Activated CD8-positive, alpha-beta memory T cell treated with anti-CD3 and anti-CD28 coated beads for 4 hours (primary cell): ENCODE measurements at places on chromosomes 7 and 10.

GRCh38 chr7:116232920-116233319, 22.6 kb downstream of the TES start:
- no peak for DNase-seq

GRCh38 chr10:113412161-113412560, 140.7 kb upstream of the HABP2 start:
- no peak for DNase-seq

DNA sequence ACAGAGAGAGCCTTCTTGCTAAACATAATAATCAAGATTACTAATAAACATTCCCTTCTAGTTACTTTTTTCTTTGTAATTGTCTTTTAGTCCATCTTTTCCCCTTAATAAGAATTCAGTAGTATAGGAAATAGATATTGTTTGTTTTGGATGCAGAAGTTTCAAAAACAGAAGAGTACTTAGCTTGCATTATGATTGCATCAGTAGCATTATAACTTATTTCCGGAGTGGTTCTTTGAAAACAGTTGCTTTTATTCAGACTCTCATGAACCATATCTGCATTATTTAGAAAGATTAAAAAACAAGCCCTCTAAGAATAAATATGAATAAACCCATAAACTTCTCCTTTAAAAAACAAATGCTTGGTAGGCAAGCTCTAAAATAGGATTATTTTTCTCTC, 34.0 kb upstream of the DKK1 start:
- no peak for DNase-seq

DNA sequence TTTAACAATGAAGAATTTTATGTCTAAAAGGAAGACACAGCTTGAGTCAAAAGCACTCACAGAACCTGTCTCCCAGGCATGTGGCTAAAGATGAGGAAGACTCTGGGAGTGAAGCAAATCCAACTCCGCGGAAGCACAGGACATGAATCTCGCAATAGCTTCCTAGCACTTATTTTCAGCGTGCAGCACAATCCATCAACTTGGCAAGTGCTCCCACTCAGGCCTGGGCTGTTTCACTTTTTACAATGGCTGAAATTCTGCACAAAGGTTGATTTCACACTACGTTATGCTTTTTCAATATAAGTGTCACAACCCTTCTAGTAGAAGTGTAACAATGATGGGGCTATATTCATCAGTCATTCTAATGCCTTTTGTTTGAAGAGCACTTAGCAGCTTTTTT, 180.2 kb downstream of the XPNPEP1 start:
- no peak for DNase-seq

GRCh38 chr7:25853314-25853713, 298.7 kb upstream of the NFE2L3 start:
- no peak for DNase-seq

- no peak for DNase-seq
Observed at GRCh38 chr10:35639021-35639727, 2.9 kb downstream of the FZD8 start.

DNA sequence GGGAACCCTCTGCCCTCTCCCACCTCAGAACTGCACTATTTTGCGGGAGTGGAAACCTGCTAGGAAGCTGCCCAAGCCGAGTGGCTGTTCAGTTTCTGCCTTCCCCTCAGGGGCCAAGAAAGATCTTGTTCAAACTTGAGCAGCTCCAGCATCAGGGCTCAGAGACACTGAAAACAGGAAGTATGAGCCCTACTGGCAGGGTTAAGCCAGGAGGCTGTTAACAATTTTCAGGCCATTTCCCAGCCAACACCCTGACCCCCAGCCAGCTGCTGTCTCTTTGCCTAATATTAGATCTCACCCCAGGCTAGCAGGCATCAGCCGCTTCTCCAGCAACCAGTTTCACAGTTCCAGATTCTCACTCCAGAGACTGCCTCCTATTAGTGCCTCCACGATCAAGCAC, 9.2 kb downstream of the PLAU start:
- DNase-seq = no peak

GRCh38 chr10:20922033-20922432, 24.9 kb upstream of the NEBL start:
- DNase-seq = no peak

DNA sequence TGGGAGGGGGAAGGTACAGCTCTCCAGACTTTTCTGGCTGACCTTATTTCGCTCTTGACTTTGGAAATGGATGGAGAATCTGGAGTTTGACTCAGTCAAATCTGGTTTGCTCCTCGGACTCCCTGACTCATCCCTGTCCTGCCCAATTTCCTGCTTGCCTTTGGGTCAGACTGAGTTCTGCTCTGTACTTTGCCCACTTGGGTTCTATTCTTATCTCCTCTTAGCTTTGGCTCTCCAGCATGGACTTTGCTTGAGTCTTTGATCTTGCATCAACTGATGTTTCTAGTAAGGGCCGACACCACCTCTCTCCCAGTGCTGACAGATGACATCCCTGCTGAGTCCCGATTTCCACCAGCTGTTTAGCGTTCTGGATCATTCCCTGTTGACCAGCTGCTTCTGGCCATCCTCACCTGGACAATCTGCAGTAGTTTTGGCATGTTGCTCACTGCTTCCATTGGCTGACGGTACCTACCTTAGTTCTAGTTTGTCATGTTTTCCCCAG, 335.3 kb downstream of the SUGCT start:
- no peak for DNase-seq

- DNase-seq = no peak
Observed at GRCh38 chr7:108143658-108144420, 13.7 kb upstream of the LAMB4 start.

GRCh38 chr10:98402478-98402877, 12.5 kb downstream of the PYROXD2 start:
- DNase-seq = no peak

DNA sequence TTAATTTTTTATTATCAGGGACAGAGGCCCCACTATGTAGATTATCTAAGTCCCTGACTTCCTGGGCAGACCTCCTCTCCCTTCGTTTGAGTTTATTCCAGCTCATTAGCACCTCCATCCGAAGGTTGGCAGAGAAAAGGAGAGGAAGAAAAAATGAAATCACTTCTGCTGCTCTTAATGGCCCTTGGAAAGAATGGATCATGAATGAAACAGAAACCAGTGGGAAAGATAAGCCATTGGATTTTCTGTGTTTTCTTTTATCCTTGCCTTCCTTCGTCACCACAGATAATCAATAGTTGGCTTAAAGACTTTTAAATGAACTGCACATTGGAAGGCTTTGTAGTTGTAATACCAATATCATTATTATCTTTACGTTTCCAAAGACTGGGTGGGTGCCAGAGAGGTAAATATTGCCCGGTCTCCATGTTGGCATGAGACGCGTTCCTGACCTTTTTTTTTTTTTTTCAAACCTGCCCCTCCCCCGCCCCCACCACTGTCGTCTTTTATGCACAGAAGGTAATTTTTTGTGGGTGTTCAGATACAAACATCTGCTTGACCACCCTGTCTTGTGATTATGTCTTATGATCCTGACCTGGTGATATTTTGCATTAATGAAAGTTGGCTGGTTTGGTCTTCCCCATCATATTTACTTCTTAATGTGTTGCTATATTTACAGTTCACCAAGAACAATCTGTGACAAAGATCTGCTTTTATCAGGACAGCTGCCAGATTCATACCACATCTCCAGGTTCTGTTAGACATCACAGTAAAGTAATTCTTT, 116.8 kb downstream of the ARID5B start:
- DNase-seq = no peak

DNA sequence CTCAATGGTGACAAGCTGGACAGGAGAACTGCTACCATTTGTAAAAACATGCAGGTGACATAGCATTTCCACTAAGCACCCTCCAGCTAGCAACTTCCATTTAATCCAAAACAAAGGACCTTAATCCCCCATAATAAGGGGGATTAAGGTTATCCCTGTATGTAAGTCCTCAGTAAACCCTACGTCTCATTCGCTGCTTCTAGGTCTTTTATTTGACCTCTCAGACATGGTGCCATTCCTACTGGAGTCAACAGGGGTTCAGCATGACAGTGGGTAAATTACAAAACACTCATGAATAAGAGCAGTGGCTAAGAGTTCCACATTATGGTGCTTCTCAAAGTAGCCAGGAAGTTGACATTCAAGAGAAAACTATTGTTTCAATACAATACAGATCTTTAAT, 121.8 kb upstream of the CAV2 start:
- no peak for DNase-seq

DNA sequence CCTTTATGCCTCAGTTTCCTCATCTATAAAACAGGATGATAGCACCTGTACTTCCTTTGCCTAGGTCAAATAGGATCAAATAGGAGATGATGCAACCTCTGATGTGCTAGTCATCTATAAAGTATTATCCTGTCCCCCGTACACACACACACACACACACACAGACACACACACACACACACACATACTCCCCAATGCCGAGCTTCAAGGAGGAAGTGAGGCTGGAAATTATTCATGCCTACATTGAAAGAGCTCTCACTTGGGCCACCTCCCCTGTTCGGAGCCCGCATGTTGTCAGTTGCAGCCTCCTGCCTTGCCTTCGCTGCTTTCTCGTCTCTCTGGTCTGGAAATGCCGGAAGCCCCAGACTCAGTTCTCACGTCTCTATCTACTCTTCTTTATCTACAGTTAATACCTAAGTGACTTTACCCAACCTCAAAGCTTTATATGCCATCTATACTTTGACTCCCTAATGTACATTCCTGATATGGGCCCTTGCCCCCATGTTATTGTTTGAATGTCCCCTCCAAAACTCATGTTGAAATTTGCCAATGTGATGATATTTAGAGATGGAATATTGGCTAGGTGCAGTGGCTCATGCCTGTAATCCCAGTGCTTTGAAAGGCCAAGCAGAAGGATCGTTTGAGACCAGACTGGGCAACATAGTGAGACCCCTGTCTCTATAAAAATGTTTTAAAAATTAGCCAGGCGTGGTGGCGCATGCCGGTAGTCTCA, 6.9 kb upstream of the UBE2H start:
- DNase-seq = no peak

GRCh38 chr7:112648781-112649180, 141.4 kb downstream of the TMEM168 start:
- DNase-seq = no peak

DNA sequence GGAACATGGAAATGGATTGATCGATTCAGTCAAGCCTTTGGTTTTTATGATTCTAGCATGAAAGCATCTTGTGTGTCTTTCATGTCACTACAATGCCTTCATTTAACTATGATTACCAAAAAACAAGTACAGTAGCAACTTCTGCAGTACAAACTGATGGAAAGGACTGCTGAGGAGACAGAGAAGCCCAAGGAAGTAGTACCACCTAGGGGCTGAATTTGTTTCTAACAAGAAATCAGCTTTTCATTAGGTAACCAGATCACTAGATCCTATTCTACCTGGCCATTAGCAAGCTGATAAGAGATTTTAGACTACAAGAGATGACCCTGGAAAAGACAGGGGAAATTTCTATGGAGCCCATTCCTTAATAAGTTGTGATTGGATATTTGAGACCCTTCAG, 3.2 kb upstream of the IFIT1 start:
- DNase-seq = no peak

DNA sequence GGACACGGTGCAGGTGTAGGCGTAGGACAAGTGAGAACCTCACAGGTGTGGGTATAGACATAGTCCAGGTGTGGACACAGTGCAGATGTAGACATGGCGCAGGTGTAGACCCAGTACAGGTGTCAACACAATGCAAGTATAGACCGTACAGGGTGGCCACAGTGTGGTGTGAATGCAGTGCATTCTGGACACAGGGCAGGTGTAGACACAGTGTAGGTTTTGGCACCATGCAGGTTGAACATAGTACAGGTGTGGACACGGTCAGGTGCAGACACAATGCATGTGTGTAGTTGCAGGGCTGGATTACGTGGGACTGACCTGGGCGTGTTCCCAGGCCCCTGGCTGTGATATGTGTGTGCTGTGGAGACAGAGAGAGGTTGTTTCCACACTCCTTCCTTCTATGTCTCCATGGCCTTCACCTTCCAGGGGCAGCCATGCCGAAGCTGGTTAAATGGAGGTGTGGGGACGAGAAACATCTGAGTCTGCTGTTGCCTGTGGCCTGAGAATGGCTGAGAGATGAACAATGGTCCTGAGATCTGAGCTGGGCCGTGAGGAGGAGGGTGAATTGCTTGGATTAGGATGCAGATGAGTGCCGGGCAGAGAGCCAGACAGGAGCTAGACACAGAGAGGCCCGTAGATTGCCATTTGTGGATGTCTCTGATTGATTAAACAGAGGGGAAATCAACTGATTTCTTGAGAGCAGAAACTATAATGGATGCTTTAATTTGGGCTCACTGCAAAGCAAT, 343.9 kb upstream of the SHH start:
- no peak for DNase-seq

DNA sequence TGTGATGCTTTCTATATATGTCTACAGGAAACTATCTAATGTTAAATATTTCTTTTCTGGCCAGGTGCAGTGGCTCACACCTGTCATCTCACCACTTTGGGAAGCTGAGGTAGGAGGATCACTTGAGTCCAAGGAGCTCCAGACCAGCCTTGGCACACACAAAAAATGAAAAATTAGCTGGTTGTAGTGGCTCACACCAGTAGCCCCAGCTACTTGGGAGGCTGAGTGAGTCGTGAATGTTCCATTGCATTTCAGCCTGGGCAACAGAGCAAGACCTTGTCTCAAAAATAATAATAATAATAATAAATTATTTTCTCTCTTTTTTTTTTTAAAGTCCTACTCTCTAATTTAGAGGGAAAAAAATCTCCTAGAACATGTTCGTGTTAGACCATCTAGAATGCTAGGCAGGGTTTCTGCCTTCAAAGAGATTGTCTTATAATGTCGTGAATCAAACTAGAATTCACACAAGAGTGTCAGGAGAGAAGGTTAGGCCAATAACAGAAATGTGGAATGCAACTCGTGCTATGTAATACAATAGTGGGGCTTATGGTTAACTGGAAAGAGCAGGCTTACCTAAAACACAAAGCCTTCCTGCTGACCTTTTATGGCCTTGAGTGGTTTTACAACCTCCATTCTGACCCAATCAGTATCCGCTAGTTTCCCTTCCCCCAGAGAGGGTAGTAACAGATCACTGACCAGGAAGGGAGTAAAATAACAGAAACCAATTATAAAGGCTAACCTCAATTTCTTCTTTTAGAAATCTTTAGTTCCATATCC, 46.3 kb downstream of the MYOF start:
- DNase-seq = no peak
